ENCODE measurements at places on chromosomes 1 and 21.

- no peaks in the 10 kb centered on the region for H3K27me3 ChIP-seq
- no peak overlapping the region for H3K4me3 ChIP-seq
- no peak for DNase-seq
- H3K36me3 ChIP-seq: peaks cover 5% of the 10 kb centered on the region
- peaks cover 13% of the 10 kb centered on the region for H3K4me1 ChIP-seq
- peak overlapping the region; percentile 6 for H3K27ac ChIP-seq
Observed at GRCh38 chr1:155890251-155890650, 20.9 kb downstream of the RIT1 start.

DNA sequence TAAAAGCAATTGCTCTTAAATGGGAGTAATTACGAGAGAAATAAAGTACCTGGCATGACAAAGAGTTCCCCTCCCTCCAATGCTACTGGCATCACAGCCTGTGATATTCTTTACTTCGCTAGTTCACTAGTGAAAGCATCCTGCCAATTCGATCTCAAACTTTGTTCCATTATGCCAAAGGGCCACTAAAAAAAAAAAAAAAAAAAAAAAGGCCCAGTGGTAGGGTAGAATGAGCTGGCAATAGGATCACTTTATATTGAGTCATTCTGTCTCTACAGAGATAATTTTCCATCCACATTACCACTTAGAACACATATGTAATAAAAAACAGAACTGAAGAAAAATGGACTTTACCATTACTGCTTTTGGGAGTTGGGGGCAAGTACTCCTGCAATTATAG, 11.2 kb downstream of the PUM1 start:
- H3K27ac ChIP-seq: no peak overlapping the region
- peaks cover 7% of the 10 kb centered on the region for H3K4me1 ChIP-seq
- no peaks in the 10 kb centered on the region for H3K27me3 ChIP-seq
- peaks cover 47% of the 10 kb centered on the region for H3K36me3 ChIP-seq
- H3K4me3 ChIP-seq: no peak overlapping the region

DNA sequence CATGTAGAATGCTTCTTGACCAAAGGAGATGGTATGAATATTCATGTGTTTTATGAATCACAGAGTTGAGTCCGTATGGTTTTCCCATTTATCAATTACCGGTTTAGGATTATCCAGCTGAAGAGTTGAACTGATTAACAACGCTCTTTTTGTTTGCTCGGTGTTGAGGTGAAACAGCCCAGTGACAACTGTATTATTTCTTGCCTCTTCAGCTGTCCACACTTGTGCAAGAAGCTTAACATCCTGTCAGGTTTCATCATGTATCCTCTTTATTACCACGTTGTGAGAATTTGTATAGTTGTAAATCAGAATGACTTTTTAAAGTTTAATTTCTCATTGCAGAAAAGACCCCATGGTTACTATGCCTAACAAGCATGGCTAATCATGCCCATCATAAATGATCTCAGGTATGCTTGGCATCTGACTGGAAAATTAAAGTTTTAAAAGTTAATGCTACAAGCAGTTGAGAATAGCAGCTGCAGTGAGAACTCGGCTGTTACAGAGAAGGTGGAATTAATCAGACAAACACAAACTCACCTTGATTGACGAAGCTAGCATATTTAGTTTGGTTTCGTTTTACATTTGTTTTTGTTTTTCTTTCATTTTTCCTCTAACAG, 563.2 kb upstream of the ADGRL2 start:
- H3K36me3 ChIP-seq: no peaks in the 10 kb centered on the region
- peak; percentile 28 for DNase-seq
- H3K4me3 ChIP-seq: peak overlapping the region; percentile 52
- peak overlapping the region; percentile 45 for H3K27ac ChIP-seq
- no peaks in the 10 kb centered on the region for H3K4me1 ChIP-seq
- H3K27me3 ChIP-seq: no peaks in the 10 kb centered on the region

GRCh38 chr1:27527890-27528817, 38.2 kb upstream of the WASF2 start:
- H3K27ac ChIP-seq: peak overlapping the region; percentile 8
- H3K36me3 ChIP-seq: peaks cover 19% of the 10 kb centered on the region
- DNase-seq: no peak

- H3K4me3 ChIP-seq: no peak overlapping the region
- H3K27ac ChIP-seq: no peak overlapping the region
- no peak for DNase-seq
- no peaks in the 10 kb centered on the region for H3K36me3 ChIP-seq
Observed at GRCh38 chr1:194194724-194195123, 1008.3 kb upstream of the B3GALT2 start.

DNA sequence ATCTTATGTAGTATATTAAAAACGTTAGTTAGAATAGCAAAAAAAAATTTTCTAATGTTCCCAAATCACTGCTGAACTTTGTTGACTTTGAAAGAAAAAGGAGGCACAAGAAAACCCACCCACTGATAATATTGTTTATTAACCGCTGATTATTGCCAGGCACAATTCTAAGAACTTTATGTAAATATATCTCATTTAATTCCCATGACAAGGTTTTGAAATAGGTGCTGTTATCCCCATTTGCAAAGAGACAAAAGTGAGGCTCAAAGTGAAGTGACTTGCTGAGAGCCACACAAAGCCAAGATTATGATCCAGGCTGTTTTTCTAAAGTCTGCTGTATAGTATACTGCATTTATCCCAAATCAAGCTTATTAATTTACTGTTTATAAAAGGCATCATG, 56.4 kb downstream of the SASS6 start:
- no peaks in the 10 kb centered on the region for H3K4me1 ChIP-seq
- no peak for DNase-seq
- H3K27me3 ChIP-seq: no peaks in the 10 kb centered on the region

DNA sequence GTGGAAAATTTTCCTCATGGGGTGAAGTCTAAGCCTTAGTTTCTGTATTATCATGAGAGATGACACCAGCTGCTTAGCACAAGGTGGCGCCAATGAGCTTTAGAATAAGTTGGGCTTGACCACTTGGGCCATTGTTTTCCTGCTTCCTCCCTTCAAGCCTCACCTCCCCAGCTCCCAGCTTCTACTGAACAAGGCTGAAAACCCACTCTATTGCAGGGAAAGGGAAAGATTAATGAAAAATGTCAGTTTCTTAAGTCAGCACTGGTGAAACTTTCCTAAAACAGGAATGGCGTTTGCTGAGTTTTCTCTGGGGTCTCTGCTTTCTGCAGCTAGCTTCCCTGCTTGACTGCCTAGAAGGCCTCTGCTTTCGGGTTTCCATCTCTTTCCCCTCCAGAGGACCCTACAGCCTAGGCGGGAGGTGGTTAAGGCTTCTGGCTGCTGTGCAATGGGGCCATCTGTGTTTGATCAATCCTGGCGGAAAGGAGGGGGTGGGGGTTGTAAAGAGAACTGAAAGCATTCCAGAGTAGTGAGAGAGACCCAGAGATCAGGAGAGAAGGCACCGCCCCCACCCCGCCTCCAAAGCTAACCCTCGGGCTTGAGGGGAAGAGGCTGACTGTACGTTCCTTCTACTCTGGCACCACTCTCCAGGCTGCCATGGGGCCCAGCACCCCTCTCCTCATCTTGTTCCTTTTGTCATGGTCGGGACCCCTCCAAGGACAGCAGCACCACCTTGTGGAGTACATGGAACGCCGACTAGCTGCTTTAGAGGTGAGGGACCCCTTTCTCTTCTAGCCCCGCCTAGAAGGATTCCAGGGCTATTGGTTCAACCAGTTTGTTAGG, at the start of gene OLFML3:
TSS of gene OLFML3 (plus strand) at position 612 of the 840 bp plus-strand sequence. CDS start at position 655, 43 bp downstream.
- H3K27me3 ChIP-seq: no peaks in the 10 kb centered on the region
- peak within 1 kb of the TSS; percentile 99 for H3K27ac ChIP-seq
- peak; percentile 99 for DNase-seq
- H3K36me3 ChIP-seq: peaks cover 19% of the 10 kb centered on the region
- H3K4me3 ChIP-seq: no peak within 1 kb of the TSS
- peaks cover 40% of the 10 kb centered on the region for H3K4me1 ChIP-seq

All from mesenchymal stem cell (in vitro differentiated cells and primary cell).